ENCODE measurements at places on chromosomes 11 and 22.
A peak's percentile ranks its signal among the peaks of the same experiment; 100 is the strongest.

DNA sequence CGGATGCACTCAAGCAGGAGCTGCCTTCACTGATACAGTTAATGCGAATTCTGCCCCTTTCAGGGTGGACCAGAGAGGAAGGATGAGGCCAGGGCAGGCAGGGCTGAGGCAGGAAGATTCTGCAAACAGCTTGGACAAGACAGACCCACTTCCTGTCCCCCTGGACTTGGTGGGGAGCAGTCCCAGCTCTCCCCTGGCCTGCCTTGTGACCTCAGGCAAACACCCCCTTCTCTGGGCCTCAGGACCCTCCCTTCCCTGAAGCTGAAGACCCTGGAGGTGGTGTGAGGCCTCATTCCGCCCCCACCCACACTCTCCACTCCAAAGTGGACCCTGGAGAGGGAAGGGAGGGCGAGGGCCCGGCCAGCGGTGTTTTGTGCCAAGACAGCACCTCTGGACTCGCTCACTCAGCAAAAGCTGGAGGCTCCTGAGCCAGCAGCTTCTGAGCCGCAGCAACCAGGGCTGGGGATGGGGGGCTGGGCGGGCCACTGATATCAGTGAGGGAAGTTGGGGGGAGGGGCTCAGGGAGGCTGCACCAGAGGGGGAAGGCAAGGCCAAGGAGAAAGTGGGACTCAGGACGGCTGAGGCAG lies 8.5 kb downstream of the RAB3IL1 start:
- H3K4me1 ChIP-seq: no peaks in the 10 kb centered on the region
- H3K36me3 ChIP-seq: no peaks in the 10 kb centered on the region
- no peak overlapping the region for H3K4me3 ChIP-seq
- H3K27ac ChIP-seq: no peak overlapping the region
- DNase-seq: no peak
- peaks cover 3% of the 10 kb centered on the region for H3K27me3 ChIP-seq

GRCh38 chr11:101707477-101707876 lies 123.7 kb upstream of the TRPC6 start:
- no peak overlapping the region for H3K4me3 ChIP-seq
- H3K4me1 ChIP-seq: no peaks in the 10 kb centered on the region
- H3K27ac ChIP-seq: no peak overlapping the region
- no peaks in the 10 kb centered on the region for H3K36me3 ChIP-seq
- DNase-seq: no peak

DNA sequence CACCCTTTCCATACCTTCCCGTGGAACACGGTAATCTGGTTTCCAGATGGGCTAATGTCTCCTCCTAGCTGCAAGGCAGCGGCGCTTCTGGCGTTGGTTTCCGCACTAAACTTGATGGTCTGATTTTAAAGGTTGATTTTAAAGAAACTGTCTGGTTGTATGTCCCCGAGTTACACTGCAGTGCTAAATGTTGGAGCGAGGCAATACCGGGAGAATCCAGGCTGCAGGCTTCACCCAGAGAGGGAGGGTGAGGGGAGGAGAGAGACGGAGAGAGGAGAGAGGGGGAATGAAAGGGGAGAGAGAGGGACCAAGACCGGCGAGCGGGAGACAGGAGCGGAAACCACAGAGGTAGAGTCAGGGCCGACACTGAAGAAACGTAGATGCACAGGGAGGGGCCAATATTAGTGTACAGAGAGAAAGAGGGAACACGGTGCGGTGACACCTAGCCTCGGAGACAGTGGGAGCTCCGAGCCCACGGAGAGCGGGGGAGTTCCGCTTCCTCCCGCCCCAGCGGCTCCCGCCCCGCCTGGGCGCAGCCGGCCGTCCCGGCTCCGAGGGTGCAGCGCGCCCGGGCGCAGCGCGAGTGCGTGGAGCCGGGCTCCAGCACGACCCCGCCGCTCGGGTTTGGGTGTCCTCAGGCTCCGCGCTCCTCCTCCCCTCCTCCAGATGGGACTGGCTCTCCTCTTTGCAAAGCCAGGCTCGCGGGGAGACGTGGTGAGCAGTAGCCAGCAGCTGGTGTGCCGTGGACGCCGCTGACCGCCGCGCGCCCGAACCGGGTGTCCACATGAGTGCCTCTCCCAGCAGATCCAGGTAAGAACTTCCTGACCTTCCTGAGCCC lies 71.9 kb upstream of the GRAMD1B start:
- H3K36me3 ChIP-seq: peaks cover 4% of the 10 kb centered on the region
- H3K27ac ChIP-seq: peak overlapping the region; percentile 91
- peak overlapping the region; percentile 86 for H3K4me3 ChIP-seq
- H3K27me3 ChIP-seq: peaks cover 21% of the 10 kb centered on the region
- H3K4me1 ChIP-seq: peaks cover 47% of the 10 kb centered on the region

DNA sequence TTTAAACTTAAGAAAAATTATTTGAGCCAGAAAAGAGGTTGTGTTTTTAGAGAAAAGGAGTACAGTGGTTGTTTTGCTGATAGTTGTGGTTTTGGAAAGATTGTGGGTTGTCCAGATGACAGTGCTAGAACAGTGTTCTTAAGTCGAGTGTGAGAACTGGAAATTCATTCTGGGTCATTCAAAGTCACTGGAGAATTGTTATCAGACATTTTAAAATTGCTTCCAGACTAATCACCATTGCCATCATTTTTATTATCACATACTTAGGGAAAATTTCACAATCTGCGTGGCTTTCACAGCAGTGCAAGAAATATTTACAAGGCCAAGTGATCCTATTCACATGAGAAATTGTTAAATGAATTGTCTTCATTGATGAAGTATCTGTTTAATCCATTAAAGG lies 242.2 kb upstream of the DDI1 start:
- no peaks in the 10 kb centered on the region for H3K27me3 ChIP-seq
- no peak overlapping the region for H3K4me3 ChIP-seq
- DNase-seq: no peak
- H3K4me1 ChIP-seq: no peaks in the 10 kb centered on the region

DNA sequence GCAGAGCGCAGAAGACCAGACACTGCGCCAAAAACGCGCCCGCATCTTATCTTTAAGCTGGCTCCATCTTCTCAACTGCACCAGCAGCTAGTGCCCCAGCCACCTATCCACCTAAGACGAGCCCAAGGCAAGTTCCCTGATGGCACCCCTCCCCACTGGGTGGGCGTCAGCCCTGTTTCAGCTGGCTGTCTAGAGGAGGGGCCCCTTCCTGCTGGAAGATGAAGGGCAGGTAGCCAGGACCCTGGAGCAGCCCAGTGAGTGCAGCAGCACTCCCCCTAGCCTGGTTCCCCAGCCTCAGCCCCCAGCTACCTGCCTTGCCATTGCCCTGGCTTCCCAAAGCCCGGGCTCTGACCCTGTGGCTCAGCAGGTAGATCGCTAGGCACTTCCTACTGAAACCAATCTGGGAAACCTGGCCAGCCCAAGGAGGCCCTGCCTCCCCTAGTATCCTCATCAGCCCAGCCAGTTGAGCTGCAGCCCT lies 28.3 kb downstream of the ARVCF start:
- H3K4me3 ChIP-seq: no peak overlapping the region
- peaks cover 3% of the 10 kb centered on the region for H3K4me1 ChIP-seq
- DNase-seq: no peak
- H3K27ac ChIP-seq: no peak overlapping the region
- no peaks in the 10 kb centered on the region for H3K36me3 ChIP-seq

DNA sequence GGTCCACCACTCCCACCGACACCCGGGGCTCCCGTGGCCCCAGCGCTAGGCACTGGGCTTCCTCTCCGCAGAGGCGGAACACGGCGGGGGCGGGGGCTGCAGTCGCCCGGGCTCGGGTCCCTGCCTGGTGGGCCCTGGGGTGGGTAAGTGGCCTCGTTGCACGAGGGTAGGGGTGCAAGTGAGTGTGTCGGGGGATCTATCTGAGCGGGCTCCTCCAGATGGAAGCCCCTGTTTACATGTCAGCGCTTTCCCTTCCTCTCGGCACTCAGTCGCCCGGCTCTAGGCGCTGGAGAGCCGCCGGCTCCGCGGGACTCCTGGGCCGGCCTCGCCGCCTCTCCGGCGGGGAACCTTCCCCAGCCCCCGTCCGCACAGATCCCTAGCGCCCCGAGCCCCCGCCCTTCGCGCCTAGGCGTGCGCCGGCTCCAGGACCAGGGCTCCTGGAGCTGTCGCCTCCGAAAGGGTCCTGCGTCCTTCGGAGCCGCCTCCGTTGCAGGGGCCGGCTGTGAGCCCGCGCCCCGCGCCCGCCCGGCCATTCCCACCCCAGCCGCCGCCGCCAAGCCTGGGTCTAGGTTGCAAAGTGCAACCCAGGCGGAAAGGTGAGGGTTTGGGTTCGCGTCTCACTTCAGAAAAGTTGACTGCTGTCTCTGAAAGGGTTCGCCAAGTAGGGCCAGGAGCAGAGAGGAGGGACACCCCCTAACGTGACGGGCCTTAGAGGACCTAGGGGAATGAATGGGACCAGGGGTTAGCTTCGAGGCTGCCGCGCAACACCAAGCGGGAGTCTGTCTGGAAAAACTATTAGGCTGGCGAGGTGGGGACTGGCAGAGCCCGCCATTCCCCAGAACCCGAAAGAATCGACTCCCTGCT lies 978 bp downstream of the FLI1 start:
- peak; percentile 42 for DNase-seq
- H3K4me3 ChIP-seq: peak overlapping the region; percentile 93
- H3K36me3 ChIP-seq: peaks cover 34% of the 10 kb centered on the region
- peak overlapping the region; percentile 96 for H3K27ac ChIP-seq

GRCh38 chr22:23525510-23525909 lies 54.6 kb downstream of the IGLL1 start:
- no peaks in the 10 kb centered on the region for H3K36me3 ChIP-seq
- no peak overlapping the region for H3K27ac ChIP-seq
- H3K27me3 ChIP-seq: peaks cover 19% of the 10 kb centered on the region
- DNase-seq: no peak
- H3K4me1 ChIP-seq: peaks cover 6% of the 10 kb centered on the region

DNA sequence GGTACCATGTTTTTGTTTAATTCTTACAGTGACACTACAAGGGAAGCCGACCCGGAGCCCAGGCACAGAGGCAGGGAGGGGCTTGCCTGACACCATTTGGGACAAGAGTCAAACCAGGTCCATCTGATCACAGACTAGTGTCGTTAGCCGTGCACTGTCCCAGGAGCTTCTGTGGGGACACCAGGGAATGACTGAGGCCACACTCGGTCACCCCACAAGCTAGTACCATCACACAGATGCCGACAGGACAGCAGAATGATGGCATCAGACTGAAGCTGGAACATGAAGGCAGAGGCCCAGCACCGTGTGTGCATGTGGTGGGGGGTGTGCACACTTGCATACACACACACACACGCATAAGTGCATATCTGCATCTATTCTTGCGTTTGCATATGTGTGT lies 61.5 kb upstream of the NECTIN1 start:
- H3K27ac ChIP-seq: no peak overlapping the region
- DNase-seq: no peak
- no peak overlapping the region for H3K4me3 ChIP-seq

- no peaks in the 10 kb centered on the region for H3K27me3 ChIP-seq
- no peak overlapping the region for H3K4me3 ChIP-seq
- no peak overlapping the region for H3K27ac ChIP-seq
- DNase-seq: no peak
Observed at GRCh38 chr11:94828088-94828487, 59.9 kb downstream of the AMOTL1 start.

DNA sequence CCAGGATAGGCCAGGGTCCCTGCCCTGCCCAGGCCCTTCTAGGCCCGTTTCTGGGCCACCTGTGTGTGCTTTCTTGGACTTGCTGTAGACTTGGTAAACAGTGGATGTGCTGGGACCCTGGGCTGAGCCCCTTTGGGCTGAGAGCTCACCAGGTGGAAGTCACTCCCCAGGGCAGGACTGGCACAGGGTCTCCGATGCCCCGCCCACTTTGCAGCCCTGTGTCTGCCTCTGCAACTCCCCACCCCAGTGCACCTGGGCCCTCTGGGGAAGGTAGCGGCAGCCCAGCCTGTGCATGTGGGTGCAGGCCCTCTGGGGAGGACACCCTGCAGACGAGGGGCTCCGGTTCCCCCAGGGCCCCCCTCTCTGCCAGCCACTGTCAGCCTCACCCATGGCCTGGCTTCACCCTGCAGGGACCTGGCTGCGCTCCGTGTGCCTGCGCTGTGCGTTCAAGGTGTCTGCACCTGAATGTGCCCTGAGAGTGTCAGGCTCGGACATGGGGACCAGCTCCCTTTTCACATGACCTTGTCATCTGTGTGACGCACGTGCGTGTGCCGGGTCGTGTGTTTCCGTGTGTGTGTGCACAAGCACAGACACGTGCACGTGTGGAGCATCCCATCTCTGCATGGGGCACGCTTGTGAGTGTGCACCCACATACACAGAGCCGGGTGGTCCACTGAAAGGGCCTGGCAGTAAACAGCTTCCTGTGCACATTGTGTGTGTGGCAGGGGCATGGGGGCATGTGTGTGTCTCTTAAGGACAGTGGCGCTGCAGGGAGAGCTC lies 118.5 kb downstream of the KCNQ1OT1 start:
- no peak overlapping the region for H3K27ac ChIP-seq
- no peaks in the 10 kb centered on the region for H3K27me3 ChIP-seq
- H3K4me3 ChIP-seq: no peak overlapping the region
- no peak for DNase-seq
- H3K36me3 ChIP-seq: no peaks in the 10 kb centered on the region

GRCh38 chr11:34594603-34595002 lies 26.3 kb upstream of the EHF start:
- H3K4me1 ChIP-seq: peaks cover 3% of the 10 kb centered on the region
- peaks cover 36% of the 10 kb centered on the region for H3K27me3 ChIP-seq
- no peaks in the 10 kb centered on the region for H3K36me3 ChIP-seq
- H3K4me3 ChIP-seq: no peak overlapping the region

DNA sequence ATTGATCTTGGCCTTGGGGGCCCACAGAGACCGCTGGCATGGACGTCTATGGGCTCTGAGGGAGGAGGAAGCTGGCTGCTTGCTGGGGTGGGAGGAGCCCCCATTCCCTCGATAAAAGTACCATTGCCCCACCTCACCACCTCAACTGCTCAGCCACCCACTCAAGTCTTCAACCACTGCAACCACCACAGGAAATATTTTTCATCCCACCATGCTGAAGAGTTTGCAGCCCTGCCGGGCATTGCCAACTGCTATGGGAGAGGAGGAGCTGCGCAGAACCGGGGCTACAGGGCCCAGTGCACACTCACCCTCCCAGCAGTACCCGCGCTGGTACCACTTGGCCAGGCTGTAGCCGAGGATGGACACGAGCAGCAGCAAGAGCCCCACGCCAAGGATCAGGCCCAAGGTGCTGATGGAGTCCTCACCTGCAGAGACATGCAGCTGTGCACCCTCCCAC lies 29.2 kb downstream of the IL10RA start:
- H3K27ac ChIP-seq: peak overlapping the region; percentile 91
- no peaks in the 10 kb centered on the region for H3K27me3 ChIP-seq
- peaks cover 79% of the 10 kb centered on the region for H3K4me1 ChIP-seq
- DNase-seq: peak; percentile 69
- H3K36me3 ChIP-seq: peaks cover 65% of the 10 kb centered on the region
- peak overlapping the region; percentile 64 for H3K4me3 ChIP-seq

GRCh38 chr11:111765320-111765983 lies 737 bp downstream of the PPP2R1B start:
- H3K4me3 ChIP-seq: peak overlapping the region; percentile 99
- no peaks in the 10 kb centered on the region for H3K27me3 ChIP-seq
- no peak for DNase-seq
- peaks cover 45% of the 10 kb centered on the region for H3K36me3 ChIP-seq
- H3K27ac ChIP-seq: peak overlapping the region; percentile 98
- peaks cover 27% of the 10 kb centered on the region for H3K4me1 ChIP-seq
